Activated CD4-positive, alpha-beta T cell treated with anti-CD3 and anti-CD28 coated beads, Interleukin-2, Interleukin-6, amounts not matched to agents 100 ng/mL and 50 ng/mL, durations not matched to agents 16 hours and 8 hours (primary cell): ENCODE measurements at places on chromosomes 16 and 17.

GRCh38 chr17:74815067-74815466, 38.9 kb upstream of the NAT9 start:
- DNase-seq: no peak

- DNase-seq: peak; percentile 73
These were observed at the start of gene TNFSF12 for GRCh38 chr17:7548585-7549400. TNFSF12 (plus strand) TSS chr17:7549058; CDS start chr17:7549154, 96 bp downstream.

GRCh38 chr17:63398680-63399079, 47.4 kb downstream of the CYB561 start:
- DNase-seq: no peak

GRCh38 chr17:79987187-79987934, 48.3 kb downstream of the TBC1D16 start:
- DNase-seq: no peak

DNA sequence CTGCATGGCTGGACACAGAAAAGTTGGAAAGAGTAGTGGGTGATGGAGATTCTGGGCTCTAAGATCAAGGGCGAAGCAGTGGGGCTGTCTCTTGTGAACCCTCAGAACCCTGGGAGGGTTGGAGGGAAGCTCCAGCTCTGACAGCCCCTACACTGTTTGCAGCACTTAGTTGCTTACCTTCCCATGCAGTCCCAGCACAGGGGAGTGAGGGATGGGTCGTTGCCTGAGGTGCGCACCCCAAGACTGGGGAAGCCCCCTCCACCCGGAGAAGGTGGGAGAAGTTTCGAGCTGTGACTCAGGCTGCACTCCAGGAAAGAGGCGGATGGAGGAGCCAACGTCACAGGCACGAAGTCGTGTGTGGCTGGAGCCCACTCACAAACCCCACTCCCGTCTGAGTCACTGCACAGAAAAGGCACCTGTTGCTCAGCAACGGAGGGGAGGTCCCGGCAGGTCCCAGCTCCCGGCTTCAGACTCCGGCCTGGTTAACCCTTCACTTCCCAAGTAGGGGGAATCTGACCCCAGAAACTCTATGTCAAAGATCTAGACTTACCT, 60.1 kb downstream of the AIPL1 start:
- peak; percentile 3 for DNase-seq

GRCh38 chr17:46822388-46822921, 4.0 kb upstream of the WNT3 start:
- DNase-seq: peak; percentile 60

GRCh38 chr17:226108-227077, 44.9 kb upstream of the DOC2B start:
- DNase-seq: no peak

- peak; percentile 61 for DNase-seq
These were observed 51.8 kb upstream of the JPH3 start for GRCh38 chr16:87550495-87550961.

GRCh38 chr16:58510776-58511628, 4.3 kb upstream of the SETD6 start:
- DNase-seq: no peak

- no peak for DNase-seq
These were observed 34.7 kb downstream of the CCDC57 start for GRCh38 chr17:82177761-82178498.

DNA sequence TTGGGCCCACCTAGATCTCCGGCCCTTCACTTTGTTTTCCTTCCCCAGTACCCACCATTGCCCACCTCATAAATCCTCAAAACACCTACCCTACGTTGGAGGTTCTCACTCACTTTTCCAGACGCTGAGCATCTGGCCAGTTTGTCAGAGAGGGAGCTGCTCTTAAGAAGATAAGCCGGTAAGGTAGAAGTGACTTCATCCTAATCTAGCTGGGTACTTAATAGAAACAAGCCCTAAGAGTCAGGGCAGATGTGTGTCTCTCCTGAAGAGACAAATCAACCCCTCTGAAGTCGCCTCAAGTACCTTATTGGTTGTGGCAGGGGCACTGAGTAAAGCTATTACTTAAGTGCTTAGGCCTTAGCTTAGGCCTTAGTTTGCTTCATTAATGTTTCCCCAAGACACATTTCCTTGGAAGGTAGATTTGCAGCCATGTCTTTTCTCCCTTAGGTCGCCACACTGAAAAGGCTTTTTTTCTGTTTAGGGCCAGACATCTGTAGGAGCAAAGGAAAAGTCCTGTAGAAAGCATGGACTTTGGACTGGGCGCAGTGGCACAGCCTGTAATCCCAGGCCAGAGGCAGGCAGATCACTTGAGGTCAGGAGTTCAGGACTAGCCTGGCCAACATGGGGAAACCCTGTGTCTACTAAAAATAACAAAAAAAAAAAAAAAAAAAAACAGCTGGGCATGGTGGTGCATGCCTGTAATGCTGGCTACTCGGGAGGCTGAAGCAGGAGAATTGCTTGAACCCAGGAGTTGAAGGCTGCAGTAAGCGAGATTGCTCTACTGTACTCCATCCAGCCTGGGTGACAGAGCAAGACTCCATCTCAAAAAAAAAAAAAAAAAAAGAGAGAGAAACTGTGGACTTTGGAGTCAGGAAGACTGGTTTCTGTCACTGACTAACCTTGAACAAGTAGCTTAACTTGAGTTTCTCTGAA, 1.0 kb downstream of the TACO1 start:
- DNase-seq: no peak

DNA sequence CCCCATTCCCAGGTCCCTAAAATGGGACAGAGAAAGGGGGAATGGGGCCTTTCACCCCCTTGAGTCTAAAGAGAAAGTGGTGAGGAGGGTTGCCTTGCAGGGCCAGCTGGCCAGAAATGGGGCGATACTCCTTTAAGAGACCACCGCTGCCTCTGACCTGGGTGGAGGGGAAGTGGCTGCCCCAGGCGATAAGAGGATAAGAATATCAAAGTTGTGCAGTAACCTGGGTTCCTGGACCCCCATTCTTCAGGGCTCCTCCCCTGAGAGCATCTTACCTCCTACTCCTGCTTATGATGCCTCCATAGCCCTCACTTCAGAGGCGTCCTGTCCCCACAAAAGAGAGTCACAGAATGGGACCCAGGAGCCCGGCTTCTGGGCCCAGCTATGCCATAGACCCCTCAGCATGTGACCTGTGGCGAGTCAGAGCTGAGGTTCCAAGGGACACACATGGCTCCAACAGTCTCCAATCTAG, 5.2 kb upstream of the TSPOAP1 start:
- peak; percentile 58 for DNase-seq

DNA sequence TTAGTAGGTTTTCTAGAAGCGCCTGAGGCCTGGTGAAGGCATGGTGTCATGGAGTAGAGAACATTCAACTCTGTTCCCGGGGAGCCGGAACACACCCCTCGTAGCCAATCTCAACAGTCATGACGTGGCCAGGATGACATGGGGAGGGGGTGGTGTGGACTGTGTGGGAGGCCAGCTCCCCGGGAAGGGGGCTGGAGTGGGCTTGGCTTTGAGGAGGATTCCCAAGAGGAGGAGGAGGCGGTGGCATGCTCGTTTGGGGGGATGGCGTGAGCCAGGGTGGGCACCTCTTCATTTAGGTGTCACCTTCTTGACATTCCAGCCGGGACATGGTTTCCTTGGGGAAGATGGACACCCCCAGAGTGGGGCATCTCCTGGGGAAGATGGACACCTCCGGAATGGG, 257.5 kb downstream of the SEC14L1 start:
- no peak for DNase-seq

DNA sequence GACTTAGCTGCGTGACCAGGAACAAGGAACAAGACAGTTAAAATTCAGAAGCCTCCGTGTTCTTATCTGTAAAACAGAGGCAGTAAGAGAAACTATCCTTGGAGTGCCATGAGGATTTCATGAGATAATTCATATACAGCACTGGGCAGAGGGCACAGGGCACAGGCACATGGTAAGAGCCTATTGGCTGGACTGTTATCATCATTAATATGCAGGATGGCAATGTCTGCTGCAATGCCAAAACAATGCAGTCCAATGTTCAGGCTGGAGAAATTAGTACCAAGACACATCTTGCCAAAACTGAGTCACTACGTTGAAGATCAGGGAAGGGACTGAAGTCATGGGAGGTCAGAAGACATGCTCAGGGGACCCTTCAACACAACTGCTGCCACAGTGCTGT, 13.6 kb downstream of the CDRT4 start:
- DNase-seq: no peak

- no peak for DNase-seq
These were observed 582.9 kb upstream of the RBFOX1 start for GRCh38 chr16:6749698-6750097.

GRCh38 chr16:8402981-8403843, 187.1 kb downstream of the TMEM114 start:
- no peak for DNase-seq

DNA sequence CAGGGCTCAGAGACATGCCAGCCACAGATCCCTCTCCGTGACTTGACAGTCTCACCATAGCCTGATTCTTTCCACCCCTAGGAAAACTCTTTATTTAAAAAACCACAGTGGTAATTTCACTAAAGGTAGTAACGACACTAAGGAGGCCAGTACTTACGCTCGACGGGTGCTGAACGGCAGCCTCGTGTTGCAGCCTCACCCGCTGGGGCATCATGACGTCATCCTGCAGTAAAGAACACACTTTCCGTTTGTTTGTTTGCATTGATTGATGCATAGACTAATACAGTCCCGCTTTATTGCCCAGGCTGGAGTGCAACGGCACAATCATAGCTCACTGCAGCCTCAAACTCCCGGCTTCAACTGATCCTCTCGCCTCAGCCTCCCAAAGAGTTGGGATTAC, 65.1 kb upstream of the METRNL start:
- DNase-seq: no peak

GRCh38 chr17:82865774-82866395, 26.1 kb upstream of the ZNF750 start:
- DNase-seq: no peak

DNA sequence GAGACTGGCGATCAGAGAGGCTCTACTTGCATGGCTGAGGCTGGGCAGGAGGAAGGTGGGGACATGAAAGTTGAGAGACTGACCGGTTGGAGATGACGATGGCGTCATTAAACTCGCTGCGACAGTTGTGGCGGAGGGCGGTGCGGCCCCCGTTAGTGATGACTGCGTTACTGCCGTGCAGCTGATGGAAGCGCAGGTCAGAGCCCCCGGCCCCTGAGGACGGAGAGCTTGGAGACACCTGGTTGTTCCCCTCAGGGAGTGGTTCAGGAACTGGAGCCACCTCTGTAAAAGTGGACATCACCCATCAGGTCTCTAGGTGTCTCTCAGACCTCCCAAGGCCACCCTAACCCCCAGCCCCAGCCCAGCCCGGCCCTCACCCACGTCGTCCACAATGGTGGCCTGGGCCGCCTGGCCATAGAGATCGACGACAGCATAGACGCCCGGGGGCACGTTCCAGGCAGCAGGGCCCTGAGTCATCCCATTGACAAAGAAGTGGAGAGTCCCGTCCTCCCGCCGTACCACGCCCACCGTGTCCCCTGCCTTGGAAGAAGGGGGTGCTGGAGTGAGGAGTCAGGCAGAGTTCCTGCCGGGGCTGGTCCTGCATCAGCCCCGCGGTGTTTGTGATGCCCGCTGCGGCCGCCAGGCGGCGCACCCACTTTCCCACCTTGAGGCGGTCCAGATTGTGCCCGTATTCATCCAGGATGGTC, 5.3 kb downstream of the NEURL4 start:
- peak; percentile 73 for DNase-seq

- peak; percentile 45 for DNase-seq
These were observed 70.6 kb downstream of the MARCHF10 start for GRCh38 chr17:62737513-62737912.

DNA sequence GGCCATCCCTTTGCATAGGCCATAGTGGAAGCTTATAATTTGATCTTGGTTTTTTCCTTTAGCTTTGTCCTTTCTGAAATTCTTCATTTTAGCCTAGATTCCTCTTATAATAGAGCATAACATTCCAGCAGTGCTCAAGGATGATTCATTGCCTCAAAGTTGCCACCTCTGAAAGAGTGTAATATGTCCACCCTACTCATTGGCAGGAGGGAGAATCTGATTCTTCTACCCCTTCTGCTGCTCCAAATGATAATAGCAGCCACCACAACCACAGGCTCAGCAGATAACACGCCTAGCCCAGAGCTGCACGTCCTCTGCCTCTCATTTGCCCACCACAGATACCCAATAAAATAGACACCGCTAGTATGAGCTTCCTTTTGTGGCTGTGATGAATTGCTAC, 337.4 kb upstream of the HSBP1 start:
- no peak for DNase-seq

- DNase-seq: no peak
These were observed 246.5 kb downstream of the GSG1L start for GRCh38 chr16:27817038-27817437.

GRCh38 chr16:64094181-64094965, 1027.5 kb downstream of the CDH11 start:
- no peak for DNase-seq

DNA sequence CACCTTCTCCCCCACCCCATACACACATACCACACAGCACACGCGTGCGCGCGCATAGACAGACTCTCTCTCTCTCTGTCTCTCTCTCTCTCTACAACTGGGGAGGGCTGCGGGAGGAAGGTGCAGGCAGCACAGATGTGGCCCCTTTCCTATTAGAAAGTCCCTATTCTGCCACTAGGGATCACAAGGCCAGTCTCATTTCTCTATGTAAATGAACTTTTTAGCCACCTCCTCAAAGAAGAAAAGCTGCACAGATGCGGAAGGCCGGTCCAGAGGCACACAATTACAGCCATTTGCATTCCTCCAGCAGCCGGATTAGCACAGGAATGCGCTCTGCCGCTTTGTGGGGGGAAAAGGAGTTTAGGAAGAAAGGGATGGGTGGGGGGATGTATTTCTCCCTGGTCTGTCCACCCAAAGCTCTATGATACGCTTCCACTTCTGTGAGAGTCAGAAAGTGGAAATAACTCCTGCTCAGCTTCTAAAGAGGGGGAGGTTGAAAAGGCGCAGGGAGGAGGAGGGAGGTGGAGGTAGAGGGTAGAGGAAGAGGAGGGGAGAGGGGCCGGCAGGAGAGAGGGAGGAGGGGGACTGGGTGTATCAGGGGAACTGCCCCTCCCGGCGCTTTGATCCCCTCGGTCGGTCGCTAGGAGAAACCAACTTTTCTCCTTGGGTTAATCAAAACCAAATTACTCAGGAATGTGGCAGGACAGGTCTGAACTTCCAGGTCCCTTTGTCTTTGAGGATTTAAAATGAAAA, 11.7 kb downstream of the ZFHX3 start:
- DNase-seq: no peak

DNA sequence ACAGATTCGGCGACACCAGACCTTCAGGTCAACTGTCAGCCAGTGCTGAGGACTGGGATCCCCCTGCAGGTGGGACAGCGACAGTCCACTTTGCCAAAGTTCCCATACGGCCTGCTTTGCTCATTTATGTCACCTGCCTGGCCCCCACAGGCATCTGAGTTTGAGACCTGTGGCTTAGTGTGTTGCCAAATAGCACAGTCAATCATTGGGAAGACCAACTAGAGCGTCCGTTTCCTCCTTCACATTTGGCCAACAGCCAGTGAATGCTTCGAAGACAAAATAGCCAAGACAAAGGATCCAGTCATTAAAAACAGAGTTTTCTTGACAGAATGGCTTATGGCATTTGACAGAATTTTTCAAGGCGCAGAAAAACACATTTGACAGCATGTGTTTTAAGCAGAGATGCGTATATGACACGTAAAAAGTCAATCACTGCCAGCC, 113.8 kb downstream of the ABCC12 start:
- no peak for DNase-seq
